ENCODE measurements at places on chromosomes 5 and 9.

DNA sequence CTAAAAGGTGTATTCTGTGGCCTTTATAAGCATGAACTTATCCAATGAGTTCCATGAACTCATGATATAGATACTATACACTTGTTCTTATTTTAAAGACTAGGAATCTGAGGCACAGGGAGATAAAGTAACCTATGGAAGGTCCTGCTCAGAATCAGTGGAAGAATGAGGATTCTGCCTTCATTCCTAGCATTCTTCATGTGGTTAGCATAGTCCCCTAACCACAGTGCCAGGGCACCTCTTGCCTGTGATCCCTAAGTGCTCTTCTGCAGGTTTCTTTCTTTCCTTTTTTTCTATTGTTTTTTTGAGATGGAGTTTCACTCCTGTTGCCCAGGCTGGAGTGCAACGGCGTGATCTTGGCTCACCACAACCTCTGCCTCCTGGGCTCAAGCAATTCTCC is 174.1 kb downstream of the C9orf152 start:
- no peak for DNase-seq

GRCh38 chr5:94508461-94509148 is 109.8 kb downstream of the KIAA0825 start:
- DNase-seq, result no peak

GRCh38 chr9:108474356-108474755 is 381.4 kb downstream of the ACTL7B start:
- no peak for DNase-seq

DNA sequence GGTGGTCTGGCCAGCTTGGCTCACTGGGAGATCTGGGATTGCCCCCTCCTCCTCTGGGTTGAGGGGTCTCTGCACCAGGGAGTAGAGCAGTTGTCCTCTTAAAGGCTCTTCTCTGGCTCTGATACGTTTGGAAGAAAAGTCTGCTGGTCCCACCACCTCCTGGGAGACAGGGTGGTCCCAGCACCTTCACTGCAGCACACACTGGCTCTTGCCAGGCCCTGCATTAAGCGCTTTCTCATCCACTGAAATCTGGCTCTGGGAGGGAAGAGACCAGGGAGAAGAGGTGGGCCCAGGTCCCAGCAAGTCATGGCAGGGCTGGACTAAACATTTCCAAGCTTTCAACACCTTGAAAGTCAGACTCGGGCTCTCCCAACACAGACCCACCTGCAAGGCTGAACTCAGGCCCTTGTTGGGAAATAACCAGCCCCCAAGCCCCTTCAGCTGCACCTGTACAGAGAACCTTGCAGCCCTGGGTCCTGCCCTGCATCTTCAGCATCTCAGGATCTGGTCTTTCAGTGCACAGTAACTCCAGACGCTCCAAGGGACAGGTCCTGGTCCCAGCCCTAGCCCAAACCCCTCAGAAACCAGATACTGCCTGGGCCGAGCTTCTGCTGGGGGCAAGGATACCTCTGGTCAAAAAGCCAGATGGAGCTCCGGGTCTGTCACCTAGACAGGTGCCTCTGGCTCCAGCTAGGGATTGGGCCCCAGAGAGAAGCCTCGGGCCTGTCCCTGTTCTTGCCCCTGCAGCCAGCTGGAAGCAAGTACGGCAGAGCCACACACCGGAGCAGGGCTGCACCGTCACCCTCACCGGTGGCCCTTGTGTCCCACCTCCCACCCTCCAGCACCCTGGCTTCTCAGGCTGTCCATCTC is 134.5 kb downstream of the DAB2IP start:
- no peak for DNase-seq

GRCh38 chr5:134226441-134227192 is 744 bp upstream of the PPP2CA start:
- DNase-seq, result no peak

DNA sequence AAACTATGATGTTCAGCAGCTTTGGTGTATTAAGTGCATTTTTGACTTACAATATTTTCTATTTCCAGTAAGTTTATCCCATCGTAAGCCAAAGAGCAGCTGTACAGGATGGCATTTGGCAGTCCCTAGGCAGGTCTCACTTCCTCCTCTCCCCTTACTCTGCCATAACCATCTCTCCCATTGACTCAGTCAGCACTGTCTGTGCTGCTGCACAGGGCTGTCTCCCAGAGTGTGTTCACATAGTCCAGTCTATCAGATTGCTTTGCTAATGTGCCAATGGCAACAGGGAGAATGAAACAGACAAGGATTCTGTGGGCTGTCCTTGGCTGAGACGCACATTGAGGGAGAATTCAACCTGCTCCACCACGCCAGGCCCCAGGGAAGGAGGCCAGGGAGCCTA is 47.0 kb upstream of the CAST start:
- no peak for DNase-seq

DNA sequence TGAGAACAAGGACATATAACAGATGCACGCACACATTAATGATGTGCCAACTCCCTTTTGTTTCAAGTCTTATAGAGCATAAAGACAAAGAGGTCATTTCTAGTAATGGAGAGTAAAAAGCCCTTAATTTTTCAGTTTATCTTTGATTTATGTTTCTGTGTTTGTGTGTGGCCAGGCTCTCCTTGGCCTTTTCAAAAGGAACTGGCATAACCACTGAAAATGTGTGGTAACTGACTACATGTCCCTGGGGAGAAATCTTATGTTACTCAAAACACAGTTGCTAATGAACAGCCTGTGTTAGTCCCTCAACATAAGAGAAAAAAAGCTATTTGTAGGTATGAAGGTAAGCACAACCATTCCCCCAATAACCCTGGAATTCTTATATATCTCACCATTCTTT is 47.6 kb upstream of the SHOC1 start:
- no peak for DNase-seq

- DNase-seq, result no peak
These were observed 41.9 kb downstream of the MOCS2 start for GRCh38 chr5:53067641-53068040.

DNA sequence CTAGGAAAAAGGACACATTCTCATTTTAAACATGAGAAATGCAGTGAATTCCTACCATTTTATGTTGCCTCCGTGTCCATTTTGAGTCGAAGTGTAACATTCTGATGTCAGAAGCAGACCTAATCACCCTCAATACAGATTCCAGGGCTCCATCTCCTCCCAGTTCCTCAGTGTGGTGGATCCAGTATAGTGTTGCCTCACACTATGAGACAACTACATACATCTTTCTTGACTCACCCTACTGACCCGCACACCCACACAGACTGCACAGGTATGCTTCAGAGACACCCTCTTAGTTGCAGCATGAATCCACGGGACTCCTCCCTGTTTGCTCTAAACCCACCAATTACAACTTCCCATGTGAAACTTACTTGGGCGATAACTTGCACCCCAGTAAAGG is 564.9 kb downstream of the SEMA5A start:
- DNase-seq, result no peak

DNA sequence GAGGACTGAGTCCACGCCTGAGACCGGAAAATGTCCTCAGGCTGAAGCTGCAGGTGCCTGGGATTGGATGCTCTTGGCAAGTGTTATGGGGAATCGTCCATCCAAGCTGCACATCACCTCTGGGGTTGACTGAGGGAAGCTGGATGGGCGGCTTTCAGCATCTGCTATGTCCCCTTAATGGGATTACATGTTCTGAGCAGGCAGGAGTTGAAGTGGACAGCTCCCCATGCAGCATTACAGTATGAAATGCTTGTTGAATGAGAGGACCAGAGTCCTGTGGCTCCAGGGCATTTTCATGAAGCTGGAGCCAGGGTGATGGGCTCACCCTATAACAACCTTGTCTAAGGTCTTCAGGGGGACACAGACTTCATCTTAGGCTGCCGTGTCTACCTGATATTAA is 270.9 kb downstream of the HSPA4 start:
- no peak for DNase-seq

DNA sequence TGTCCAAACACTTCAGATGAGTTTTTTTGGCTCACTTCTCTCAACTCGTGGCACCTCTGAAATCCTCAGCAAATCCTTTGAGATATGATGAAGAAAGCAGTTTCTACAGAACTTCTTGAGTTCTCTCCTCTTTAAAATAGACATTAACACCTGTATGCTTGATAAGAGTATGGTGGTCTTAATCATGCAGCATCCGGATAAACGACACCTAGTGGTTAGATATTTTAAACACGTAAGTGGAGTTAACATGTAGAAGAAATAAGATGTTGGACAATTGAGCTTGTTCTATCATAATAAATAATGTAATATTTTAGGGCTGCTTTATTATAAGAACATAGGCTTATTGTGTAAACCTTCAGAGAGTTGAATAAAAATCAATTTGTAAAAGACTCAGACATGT is 324.8 kb downstream of the CYLC2 start:
- no peak for DNase-seq

- no peak for DNase-seq
These were observed 136.5 kb downstream of the MTRR start for GRCh38 chr5:8005416-8005815.

GRCh38 chr5:57575839-57576238 is 93.2 kb upstream of the ACTBL2 start:
- no peak for DNase-seq

- DNase-seq, result no peak
These were observed 122.8 kb downstream of the ATPSCKMT start for GRCh38 chr5:10126900-10127299.

DNA sequence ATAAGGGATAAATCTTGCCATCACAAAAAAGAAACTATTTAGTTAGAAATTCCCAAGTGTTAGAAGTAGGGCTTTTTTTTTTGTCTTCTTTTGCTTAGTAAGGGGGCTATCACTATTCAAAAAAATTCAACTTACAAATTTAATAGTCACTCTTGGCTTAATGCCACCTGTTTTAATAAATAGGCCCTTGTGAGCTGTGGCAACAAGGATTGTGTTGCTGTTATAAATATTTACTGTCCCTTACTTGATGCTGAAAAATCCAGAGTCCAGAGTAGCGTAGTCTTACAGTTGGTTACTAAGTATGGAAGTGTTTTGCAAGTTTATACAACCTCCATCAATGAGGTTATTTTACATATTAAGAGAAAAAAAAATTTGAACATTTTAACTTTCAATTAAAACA is 21.4 kb upstream of the CEP78 start:
- DNase-seq, result no peak

- no peak for DNase-seq
These were observed 278.3 kb upstream of the MPDZ start for GRCh38 chr9:13557746-13558145.

GRCh38 chr5:132556153-132556762 is 519 bp upstream of the RAD50 start:
- no peak for DNase-seq

GRCh38 chr9:89364666-89365531 is 46.6 kb downstream of the SECISBP2 start:
- no peak for DNase-seq

DNA sequence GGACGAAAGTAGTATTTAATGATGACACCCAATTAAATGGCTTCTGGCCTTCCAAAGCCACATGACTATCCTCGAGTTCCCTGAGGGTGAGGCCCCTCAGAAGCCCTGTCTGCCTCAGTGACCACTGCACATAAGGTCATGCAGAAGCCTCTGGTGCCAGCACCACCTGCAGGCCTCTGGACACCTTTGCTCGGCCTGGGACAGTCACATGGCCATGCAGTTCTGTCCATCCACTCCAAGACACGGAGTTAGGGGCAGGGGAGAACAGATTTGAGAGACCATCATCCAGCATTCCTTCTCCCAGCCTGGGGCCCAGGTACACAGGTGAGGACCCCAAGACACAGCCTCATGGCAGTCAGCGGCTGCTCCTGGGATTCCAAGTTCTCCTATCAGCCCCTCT is 145.0 kb downstream of the ROR2 start:
- no peak for DNase-seq

- DNase-seq, result no peak
These were observed 112.1 kb downstream of the ADRB2 start for GRCh38 chr5:148938522-148938882.

GRCh38 chr9:13140843-13141592 is 138.5 kb downstream of the MPDZ start:
- no peak for DNase-seq

- DNase-seq, result no peak
These were observed 39.8 kb downstream of the CYSTM1 start for GRCh38 chr5:140214831-140215230.

GRCh38 chr9:6672118-6672517 is 26.6 kb upstream of the GLDC start:
- no peak for DNase-seq

GRCh38 chr5:58875599-58875998 is 292.7 kb downstream of the RAB3C start:
- DNase-seq, result no peak

GRCh38 chr5:121628783-121629182 is 222.9 kb upstream of the FTMT start:
- DNase-seq, result no peak

DNA sequence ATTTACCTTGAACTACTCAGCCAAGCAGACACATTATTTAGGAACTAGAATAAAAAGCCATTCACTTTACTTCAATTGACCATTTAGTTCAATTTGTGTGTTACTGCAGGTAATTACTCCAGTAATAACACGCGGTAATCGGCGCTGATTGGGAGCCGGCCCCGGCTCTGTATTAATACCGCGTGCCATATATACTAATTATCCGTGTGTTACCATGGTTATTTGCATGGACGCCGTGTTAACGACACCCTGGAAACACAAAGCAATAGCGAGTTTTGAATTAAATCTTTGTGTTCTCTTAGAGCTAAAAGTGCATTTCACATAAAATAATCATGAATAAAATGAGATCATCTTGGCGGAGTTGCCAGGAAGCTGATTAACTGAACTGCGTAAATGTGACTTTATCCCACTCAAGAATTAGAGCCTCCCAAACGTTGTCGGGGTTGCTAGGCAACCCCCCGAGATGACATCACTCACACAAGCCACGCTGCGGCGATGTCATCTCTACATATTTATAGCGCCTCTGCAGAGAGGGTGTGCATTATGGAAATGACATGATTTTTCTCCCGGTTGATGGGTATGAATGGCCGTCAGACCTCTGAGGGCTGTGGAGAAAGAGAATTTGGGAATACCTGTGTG is 41.4 kb upstream of the RNU6ATAC start:
- DNase-seq, result no peak

DNA sequence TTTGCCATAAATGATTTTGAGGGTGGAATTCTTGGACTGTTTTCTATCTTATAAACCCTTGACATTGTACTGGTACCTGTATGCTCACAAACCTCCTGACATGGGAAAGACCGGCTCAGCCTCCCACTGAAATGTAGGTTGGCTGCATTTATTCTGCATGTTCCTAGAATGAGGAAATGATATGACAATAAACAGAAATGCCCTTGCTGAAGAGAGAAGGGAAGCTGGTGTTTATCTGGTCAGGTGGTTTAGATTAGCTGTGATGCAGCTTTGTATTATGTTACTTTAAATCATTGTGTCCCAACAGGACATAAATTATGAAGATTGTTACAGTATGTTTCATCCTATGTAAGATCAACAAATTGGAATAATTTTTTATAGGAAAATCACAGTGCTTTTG is 23.1 kb upstream of the CATSPER3 start:
- DNase-seq, result no peak

GRCh38 chr9:98658951-98659351 is 49.8 kb downstream of the GABBR2 start:
- DNase-seq, result no peak

DNA sequence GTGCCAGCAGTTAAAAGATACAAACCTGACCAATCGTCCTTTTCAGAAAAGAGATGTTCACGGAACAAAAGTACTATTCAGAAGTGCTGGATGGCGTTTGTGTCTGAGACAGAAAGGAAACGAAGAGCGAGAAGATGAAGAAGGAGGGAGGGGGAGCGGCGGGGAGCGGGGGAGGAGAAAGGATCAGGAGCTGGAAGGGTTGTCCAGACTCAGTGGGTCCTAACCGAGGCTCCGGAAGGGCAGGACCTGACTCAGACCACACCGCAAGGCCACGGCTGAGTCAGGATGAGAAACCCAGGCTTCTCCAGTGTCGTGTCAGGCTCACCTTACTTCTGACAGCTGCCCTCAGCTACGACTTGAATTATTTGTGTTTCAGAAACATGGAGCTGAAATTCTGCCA is 46.2 kb downstream of the PAX5 start:
- no peak for DNase-seq

All from stimulated activated CD8-positive, alpha-beta memory T cell treated with anti-CD3 and anti-CD28 coated beads, Interleukin-15, amount 100 ng/mL, for 24 hours (primary cell).